ENCODE measurements at places on chromosomes 5 and 9.

DNA sequence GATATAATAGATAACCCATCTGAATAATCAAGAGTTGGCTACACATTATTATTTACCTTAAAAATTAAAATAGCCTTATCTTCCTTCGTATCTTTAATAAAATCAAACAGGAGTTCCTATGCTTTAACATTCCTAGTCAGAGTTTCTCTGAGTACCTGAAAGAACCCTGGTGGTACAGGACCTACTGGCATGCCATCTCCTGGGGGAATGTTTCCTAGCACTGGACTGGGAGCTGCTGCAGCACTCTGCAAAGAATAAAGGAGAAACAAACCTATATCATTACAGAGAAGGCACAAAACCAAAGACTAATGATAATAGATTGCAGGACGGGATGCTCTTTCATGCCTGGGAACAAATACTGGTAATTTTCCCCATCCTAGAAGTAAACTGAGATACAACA, 119.5 kb upstream of the ACOT12 start:
- DNase-seq = no peak

- DNase-seq = no peak
Observed at GRCh38 chr5:7494481-7495130, 98.7 kb downstream of the ADCY2 start.

DNA sequence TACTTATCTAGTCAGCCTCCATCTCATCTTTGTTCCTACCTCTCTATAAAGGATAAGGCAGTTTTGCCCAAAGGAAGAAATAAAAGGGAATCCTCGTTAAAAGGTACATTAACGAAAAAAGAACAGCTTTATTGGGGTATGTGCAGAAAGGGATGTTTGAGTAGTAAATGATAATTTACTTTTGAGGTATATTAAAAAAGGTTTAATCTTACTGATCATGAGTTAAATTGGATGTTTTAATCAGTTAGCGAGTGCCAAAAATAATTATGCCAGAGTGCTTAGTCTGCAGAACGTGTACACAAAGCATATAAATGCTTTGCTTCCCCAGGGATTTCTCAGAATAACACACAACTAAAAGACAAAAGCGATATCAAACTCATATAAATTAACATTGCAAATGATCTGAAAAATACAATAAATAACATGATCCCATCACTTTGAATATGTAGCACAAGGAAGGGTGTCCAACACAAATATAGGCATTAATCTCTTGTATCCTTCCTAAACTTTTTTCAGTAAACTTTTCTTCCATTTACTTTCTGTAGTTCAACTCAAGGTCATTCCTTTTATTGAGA, 865.0 kb downstream of the NR2F1-AS1 start:
- no peak for DNase-seq

DNA sequence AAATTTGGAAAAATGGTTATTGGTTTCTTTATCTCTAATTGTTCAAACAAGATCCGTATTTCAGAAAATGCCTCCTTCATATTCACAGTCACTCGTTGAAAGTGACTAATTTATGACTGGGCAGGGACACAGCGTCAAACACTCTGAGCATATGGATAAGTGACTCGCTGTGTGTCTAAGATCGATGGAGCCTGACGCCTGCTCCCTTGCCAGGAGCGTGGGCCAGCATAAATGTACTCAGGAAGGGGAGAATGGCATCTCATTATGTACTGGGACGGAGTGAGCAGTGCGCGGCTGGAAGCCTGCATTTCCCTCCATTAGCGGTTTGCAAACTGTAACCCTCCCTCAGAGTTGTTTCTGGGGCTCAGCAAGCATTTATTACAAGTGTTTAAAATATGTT, 79.8 kb upstream of the CAST start:
- DNase-seq = no peak

- DNase-seq = no peak
Observed at GRCh38 chr9:126983767-126984166, 69.2 kb downstream of the RALGPS1 start.

DNA sequence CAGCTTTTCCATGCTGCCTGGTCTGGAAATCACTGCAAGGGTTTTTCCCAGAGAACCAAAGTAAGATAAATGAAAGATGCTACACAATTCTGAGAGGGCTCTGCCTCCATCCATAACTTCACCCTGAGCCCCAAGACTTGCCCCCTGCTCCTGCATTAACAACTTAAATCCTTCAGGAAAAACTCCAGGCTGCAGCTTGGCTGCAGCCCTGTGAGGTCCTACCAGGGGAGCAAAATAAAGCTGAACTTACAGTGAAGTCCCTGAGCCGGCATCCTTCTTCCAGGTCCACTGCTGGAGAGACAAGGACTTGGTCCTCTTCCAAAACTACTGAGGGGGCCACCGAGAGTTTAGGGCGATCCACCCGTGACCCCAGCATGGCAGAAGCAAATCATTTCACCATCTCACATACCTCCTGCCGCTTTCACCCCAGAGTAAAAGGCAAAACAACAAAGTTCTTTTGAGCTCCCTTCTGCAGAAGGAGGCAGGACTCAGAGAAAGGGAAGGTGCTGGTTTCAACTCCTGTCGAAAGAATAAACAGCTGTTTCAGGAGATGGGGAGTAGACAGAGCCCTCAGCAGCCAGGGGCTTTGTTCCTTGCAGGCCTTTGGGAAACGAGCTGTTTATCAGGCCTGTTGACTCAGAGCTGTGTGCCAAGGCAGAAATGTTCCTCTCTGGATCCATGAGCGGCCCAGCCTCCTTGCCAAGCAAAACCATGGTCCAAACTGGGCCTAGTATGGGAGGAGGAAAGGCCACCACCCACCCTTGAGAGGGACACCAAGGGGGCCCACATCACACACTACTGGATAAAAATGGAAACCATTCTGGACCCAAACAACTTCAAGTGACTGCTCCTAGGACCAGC, 20.6 kb downstream of the GGTA1 start:
- DNase-seq = no peak

- DNase-seq = no peak
Observed at GRCh38 chr9:136022731-136023409, 61.7 kb upstream of the UBAC1 start.

- no peak for DNase-seq
Observed at GRCh38 chr9:72065076-72065475, 4.7 kb upstream of the C9orf57 start.

DNA sequence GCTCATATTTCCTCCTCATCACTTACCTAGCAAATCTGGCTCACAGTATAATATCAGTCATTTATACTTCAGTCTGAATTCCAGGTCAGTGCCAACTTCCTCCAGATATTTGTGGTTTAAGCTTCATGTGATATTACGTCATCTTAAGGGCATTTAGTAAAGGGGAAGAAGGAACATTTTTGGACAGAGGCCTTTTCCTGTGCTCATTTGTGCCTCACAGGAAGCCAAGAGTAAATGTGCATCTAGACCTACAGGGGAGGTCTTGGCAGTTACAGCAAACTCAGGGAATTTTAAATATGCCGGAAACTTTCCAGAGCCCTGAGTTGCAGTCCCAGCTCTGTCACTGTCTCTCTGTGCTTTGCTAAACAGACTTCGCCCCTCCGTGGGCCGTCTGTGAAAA, 12.3 kb upstream of the KCNIP1 start:
- no peak for DNase-seq

DNA sequence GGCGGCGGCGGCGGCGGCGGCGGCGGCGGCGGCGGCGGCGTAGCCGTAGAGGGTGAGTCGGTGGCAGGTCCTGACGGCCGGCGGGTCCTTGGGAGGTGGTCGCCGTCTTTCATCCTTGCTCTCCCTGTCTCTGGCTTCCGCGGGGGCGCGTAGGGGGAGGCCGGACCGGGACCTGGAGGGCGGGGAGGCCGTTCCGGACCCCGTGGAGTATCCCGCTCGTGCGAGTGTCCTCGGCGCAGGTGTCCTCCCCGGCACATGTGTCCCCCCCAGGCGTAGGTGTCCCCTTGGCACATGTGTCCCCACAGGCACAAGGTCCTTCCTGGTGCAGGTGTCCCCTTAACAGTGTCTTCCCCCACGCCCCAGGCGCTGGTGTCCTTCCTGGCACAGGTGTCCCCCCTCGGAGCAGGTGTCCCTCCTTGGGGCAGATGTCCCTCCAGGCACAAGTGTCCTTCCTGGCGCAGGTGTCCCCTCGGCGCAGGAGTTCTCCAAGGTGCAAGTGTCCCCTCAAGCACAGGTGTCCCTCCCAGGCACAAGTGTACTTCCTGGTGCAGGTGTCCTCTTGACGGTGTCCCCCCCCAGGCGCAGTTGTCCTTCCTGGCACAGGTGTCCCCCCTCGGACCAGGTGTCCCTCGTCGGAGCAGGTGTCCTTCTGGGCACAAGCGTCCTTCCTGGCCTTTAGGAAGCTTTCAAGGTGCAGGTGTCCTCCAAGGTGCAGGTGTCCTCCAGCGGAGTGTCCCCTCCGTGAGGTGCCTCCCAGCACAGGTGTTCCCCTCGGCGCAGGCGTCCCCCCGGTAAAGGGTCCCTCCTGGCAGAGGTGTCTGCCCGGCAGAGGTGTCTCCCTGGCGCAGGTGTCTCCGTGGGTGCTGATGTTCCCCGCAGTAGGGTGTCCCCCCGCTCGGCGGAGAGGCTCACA, 519 bp downstream of the EXOC3 start:
- peak; percentile 50 for DNase-seq

DNA sequence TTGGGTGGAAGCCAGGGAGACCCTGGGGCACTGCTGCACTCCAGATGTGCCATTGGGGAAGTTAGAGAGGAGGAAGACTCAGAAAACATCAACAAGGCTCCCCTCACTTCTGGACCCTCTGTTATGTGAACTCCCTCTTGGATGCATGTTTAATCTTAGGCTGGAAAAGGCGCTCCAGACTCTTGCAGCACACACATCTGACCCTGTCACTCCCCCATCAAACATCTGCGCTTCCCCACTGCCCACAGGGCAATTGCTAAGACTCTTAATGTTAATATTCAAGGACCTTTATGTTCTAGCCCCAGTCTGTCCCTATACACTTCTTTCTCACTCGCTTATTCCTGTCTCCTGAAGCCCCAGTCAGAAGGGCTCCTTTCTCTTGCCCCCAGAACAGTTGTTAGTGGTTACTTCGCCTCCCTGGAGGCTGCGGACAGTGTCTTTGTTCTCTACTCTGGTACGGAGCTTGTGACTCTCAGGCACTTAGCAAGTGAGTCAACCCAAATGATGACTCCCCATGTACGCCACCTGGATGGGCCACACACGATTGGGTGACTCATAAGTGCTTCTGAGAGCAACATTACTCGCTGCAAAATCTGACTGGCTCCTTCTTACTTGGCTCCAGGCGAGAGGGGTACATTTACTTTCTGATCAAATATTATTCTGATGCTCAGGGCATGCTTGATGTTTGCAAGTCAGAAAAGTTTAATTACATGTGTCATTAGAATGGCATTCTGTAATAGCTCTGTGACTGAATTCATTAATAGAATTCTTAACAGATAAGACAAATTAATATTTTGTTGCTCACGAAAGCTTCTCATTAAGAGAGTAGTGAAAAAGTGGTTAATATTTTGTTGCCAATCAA, 193.6 kb downstream of the HSPA4 start:
- DNase-seq = no peak

- no peak for DNase-seq
Observed at GRCh38 chr5:115522832-115523403, 21.7 kb downstream of the FEM1C start.

- DNase-seq = no peak
Observed at GRCh38 chr9:97666907-97667686, 30.0 kb downstream of the XPA start.

DNA sequence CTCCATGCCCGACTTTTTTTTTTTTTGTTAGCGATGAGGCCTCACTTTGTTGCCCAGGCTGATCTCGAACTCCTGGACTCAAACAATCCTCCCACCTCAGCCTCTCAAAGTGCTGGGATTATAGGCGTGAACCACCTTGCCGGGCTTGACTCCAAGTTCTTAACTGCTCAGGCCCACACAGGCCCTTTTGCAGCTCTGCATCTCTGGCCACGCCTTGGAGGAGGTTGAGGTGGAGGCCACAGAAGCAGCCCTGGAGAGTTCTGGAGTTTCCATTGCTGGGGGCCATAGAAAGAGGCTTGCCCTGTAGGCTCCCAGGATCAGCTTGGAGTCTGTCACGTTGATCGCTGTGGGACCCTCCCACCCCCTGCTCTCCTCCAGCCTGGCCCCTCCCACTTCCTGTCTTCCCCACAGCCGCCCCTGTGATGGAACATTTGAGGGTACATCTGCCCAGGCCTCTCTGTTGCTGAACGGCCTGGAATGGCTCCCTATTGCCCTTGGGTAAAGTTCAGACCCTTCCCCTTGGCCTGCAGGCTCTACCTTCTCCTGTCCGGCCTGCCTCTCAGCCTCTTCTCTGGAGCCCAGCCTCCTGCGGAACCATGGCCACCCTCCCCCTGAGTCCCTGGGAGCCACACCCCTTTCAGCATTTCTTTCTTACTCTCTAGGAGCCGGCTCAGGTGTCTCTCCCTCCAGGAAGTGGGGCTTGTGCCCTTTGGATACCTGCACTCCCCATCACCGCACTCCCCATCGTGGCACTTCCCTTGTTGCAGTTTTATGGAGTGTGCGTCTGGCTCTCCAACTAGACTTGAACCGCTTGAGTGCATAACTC, 30.4 kb upstream of the IER5L start:
- no peak for DNase-seq

- no peak for DNase-seq
Observed at GRCh38 chr9:90600029-90600428, 42.6 kb downstream of the DIRAS2 start.

GRCh38 chr9:134059188-134059641, 8.6 kb downstream of the BRD3 start:
- no peak for DNase-seq

DNA sequence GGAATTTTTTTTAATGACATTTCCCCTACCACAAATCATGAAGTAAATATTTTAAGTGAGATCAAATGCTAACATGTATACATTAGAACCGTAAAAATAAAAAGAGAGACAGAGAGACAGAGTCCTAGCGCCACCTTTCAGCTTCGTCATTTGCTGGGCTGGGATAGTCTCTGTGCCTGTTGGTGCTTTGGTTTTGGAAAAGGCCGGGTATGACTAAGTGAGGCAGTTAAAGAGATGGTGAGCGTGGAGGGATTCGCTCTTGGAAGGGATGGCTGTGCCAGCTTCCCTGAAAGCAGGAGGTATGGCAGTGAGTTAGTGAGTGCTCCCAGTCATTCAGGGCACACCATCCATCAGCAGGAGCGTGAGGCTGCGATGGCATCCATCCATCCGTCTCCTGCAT, 729.6 kb upstream of the WWC1 start:
- DNase-seq = no peak

- no peak for DNase-seq
Observed at GRCh38 chr5:125487231-125487630, 740.8 kb upstream of the ZNF608 start.

DNA sequence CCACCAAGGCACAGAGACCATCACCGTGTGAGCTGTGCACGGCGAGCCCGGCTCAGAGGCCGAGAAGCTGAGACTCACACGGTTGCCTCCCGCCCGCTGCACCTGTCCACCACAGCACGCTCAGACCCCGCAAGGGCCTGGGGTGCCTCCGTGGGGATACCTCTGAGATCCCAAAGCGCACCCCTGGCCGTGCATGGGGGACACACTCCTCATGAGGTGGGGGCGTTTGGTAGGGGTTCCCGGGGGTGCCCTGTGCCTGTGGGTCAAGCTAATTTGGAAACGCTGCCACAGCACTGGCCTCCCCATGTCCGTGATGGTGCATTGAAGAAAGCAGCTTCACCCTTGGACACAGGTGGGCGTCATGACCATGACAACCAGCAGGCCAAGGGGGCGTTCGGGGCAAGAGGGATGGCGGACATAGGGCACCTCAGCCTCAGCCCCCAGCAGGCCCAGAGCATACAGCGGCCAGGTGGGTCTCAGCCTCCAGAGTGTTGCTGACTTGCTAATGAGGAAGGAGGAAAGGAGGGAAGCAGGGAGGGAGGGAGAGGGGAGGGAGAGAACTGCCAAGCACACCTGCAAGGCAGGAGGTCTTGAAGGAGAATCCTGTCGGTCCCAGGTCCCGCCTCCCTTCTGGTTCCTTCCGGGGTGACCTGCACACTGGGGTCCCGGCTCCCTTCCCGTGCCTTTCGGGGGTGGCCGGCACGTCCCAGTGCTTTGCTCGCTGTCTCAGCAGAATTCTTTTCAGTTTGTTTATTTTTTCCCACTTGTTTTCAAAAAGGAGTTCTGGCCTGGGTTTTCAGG, 34.7 kb downstream of the GLT6D1 start:
- no peak for DNase-seq
